ENCODE measurements at places on chromosomes 6 and 20. TPM values are rescaled to one million over a fixed set of nuclear protein-coding genes. Genes with fewer than 3 reads are reported as not detected.
A peak's percentile ranks its signal among the peaks of the same experiment; 100 is the strongest.

- no peak overlapping the region for H3K4me3 ChIP-seq
- H3K27me3 ChIP-seq = no peaks in the 10 kb centered on the region
- DNase-seq = peak; percentile 30
- H3K27ac ChIP-seq = no peak overlapping the region
Observed at GRCh38 chr20:24672886-24673677, 203.7 kb downstream of the SYNDIG1 start.

The CCN5 gene
- 16.1 TPM for total RNA-seq

- no peaks in the 10 kb centered on the region for H3K36me3 ChIP-seq
- no peak for DNase-seq
- H3K4me3 ChIP-seq = no peak overlapping the region
- no peaks in the 10 kb centered on the region for H3K27me3 ChIP-seq
- H3K27ac ChIP-seq = no peak overlapping the region
- no peaks in the 10 kb centered on the region for H3K4me1 ChIP-seq
Observed at GRCh38 chr6:119562168-119562567, 212.6 kb upstream of the MAN1A1 start.

- no peak overlapping the region for H3K4me3 ChIP-seq
- H3K4me1 ChIP-seq = no peaks in the 10 kb centered on the region
- no peak for DNase-seq
- H3K27me3 ChIP-seq = no peaks in the 10 kb centered on the region
- no peak overlapping the region for H3K27ac ChIP-seq
- H3K36me3 ChIP-seq = no peaks in the 10 kb centered on the region
Observed at GRCh38 chr20:60837173-60837770, 414.8 kb upstream of the CDH4 start.

The TNFAIP3 gene
- 50.5 TPM for total RNA-seq

The MATN4 gene
- not detected for total RNA-seq

DNA sequence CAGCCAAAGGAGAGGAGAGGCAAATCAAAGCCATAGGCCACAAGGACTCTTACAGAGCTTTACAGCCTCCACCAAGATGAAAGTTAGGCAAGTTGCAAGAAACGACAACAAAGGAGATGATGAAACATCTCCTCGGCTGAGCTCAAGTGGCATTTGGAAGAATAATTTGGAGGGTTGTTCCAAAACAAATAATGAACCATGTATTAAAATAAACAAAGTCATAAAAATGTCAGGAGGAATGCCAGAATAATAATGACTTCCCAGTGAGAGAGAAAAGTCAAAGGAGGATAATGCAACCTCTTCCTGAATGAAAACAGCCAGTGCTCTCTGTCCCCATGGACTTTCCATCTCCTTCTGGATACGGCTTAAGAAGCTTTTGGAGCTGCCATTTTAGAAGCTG, 371.4 kb upstream of the ID4 start:
- no peak for DNase-seq
- no peaks in the 10 kb centered on the region for H3K36me3 ChIP-seq
- H3K27ac ChIP-seq = peak overlapping the region; percentile 72
- no peak overlapping the region for H3K4me3 ChIP-seq
- H3K27me3 ChIP-seq = no peaks in the 10 kb centered on the region

The SNHG17 gene
- total RNA-seq = 14.2 TPM

The GJA1 gene
- total RNA-seq = 91.0 TPM

DNA sequence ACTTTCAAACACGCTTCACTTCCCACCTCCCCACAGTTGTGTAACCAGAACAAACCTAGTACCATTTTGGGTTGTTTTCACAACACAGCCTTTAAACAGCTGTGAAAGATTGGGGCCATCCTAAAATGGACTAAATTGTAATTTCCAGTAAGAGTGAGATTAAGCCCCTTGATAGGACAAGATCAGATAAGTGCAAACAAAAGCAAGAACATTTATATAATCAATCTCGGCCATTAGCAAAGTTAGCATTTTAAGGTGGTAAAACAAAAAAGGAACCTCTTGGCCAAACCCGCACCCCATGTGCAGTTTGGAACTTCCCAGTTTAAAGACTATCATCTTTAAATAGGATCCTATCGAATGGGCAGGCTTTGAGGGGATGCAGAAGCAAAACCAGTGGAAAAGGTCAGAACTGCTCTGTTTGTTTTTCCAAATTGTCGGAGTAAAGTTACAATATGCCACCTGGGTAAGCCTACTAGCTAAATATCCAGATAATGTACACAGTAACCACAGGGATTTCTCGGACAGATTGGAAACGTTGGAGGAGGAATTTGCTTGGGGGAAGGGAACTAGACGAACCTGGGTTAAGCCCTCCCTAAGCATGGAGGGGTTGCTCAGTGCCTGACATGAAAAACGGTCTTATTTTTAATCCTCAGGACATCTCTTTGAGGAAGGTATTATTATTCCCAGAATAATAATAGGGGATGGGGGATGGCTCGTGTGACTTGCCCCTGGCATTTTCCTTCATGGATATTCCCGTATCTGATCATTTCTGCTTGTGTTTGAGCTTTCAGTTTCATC, 159.8 kb upstream of the SALL4 start:
- no peaks in the 10 kb centered on the region for H3K36me3 ChIP-seq
- H3K27ac ChIP-seq = no peak overlapping the region
- H3K27me3 ChIP-seq = no peaks in the 10 kb centered on the region
- H3K4me1 ChIP-seq = no peaks in the 10 kb centered on the region
- no peak for DNase-seq
- H3K4me3 ChIP-seq = peak overlapping the region; percentile 9

DNA sequence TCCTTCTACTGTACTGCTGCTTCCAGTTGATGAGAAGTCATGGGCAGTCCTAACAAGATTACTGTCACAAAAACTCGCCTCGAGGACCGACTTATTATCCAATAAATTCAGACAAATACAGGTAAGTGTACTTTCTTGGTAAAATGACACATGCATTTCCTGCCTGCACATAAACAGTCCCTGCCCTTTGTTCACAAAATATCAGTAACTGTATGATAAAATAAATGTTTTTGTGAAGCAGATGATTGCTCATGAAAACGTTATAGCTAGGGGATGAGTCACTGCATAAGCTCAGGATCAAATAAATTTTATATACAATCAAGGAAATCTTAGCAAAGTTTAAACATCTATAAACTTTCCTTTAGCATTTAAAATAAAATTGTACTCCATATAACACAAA, 164.5 kb upstream of the RIPOR2 start:
- H3K36me3 ChIP-seq = no peaks in the 10 kb centered on the region
- no peak overlapping the region for H3K27ac ChIP-seq
- H3K4me1 ChIP-seq = no peaks in the 10 kb centered on the region
- no peaks in the 10 kb centered on the region for H3K27me3 ChIP-seq

The CRYBG1 gene
- total RNA-seq = 142 TPM

GRCh38 chr20:62786157-62786556, 10.1 kb upstream of the MRGBP start:
- H3K27ac ChIP-seq = no peak overlapping the region
- no peaks in the 10 kb centered on the region for H3K4me1 ChIP-seq
- no peaks in the 10 kb centered on the region for H3K27me3 ChIP-seq
- H3K36me3 ChIP-seq = no peaks in the 10 kb centered on the region
- no peak overlapping the region for H3K4me3 ChIP-seq

- no peak for DNase-seq
- H3K4me1 ChIP-seq = no peaks in the 10 kb centered on the region
- no peaks in the 10 kb centered on the region for H3K36me3 ChIP-seq
- H3K27me3 ChIP-seq = no peaks in the 10 kb centered on the region
- no peak overlapping the region for H3K4me3 ChIP-seq
Observed at GRCh38 chr6:80872199-80872950, 765.9 kb downstream of the BCKDHB start.

- DNase-seq = no peak
- no peaks in the 10 kb centered on the region for H3K4me1 ChIP-seq
- H3K27me3 ChIP-seq = no peaks in the 10 kb centered on the region
Observed at GRCh38 chr6:42766163-42766670, 15.6 kb upstream of the BICRAL start.

DNA sequence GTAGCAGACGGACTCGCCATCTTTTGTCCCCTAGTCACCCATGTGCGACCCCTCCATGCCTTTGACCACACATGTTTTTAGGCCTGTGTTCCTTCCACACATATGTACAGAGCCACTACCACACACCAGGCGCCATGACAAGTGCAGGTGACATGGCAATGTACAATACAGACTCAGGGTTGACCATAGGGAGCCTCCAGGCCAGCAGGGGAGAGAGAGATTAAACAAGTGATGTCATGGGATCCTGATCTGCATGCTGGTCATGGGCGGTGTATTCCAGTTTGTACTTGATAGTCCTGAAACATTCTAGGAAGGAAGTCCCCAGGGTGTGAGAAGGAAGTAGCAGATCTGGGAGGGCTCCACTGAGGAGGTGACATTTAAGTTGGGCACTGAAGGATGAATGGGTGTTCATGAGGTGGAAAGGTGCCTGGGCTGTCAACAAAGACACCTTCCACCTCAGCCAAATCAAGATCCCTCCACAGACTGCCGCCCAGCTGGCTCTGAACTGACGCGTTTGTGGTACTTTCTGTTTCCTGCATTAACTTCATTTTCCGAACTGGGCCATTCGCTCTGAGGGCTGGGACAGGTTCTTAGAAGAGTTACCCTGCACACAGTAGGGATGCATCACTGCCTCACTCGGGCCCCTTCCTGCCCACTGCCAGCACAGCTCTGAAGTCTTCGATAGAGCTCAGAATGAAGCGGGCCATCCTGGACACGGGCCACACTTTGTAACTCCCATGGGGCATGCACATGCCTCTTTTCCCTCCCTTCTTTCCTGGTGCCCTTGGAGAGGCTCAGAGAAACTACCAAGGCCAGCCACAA, 94.0 kb downstream of the NOL4L start:
- no peak for DNase-seq
- H3K27ac ChIP-seq = no peak overlapping the region
- H3K36me3 ChIP-seq = no peaks in the 10 kb centered on the region
- H3K4me3 ChIP-seq = no peak overlapping the region
